ENCODE measurements at places on chromosomes 6 and 20. TPM values are rescaled to one million over a fixed set of nuclear protein-coding genes. Genes with fewer than 3 reads are reported as not detected.
A peak's percentile ranks its signal among the peaks of the same experiment; 100 is the strongest.

Gene RIPOR3
- 5.6 TPM for polyA plus RNA-seq

Gene KHDC1
- polyA plus RNA-seq, result 9.4 TPM

DNA sequence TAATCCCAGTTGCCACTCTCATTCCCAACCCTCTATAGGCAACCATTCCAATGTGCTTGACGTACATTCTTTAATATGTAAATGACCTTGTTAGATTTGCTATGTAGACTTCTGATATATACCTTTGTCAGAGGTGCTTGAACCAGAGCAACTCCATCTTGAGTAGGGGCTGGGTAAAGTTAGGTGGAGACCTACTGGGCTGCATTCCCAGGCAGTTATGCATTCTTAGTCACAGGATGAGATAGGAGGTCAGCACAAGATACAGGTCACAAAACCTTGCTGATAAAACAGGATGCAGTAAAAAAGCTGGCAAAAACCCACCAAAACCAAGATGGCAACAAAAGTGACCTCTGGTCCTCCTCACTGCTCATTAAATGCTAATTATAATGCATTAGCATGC lies 8.3 kb upstream of the HM13 start:
- H3K27me3 ChIP-seq, result no peaks in the 10 kb centered on the region
- H3K4me3 ChIP-seq, result no peak overlapping the region
- H3K4me1 ChIP-seq, result no peaks in the 10 kb centered on the region
- DNase-seq, result no peak

DNA sequence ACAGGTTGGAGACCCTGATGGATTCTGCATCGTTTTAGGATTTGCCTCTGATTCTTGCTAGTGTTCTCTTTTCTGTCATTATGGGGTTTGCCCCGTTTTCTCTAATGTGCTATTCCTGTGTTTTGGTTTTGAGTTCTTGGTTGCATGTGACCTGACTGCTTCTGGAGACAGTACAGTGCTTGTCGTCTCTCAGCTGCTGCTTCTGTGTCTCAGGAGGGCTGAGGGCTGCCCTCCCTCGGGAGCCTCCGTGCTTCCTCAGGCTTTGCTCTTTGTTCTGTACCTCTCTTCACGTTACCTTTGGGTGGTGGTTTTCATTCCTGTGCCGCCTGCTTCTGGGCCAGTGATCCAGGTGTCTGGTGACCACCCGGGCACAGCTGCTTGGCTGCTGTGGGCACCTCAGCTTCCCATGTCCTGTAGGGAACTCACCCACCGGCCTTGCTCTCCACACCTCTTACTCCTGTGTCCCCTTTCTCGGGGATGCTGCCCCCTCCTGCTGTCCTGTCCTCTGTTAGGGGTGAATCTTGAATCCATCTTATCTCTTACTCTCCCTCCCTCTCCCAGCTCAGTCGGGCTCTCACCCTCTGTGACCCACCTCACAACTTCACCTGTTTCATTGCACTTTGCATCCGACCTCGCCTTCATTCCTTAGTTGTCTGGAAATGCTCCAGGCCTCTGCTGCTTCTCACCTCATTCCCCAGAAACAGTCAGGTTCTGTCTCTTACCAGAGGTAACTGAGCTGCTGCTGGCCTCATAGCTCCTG lies 33.2 kb downstream of the PANK2 start:
- no peak overlapping the region for H3K4me3 ChIP-seq
- DNase-seq, result no peak
- H3K36me3 ChIP-seq, result peaks cover 10% of the 10 kb centered on the region
- H3K27me3 ChIP-seq, result no peaks in the 10 kb centered on the region

DNA sequence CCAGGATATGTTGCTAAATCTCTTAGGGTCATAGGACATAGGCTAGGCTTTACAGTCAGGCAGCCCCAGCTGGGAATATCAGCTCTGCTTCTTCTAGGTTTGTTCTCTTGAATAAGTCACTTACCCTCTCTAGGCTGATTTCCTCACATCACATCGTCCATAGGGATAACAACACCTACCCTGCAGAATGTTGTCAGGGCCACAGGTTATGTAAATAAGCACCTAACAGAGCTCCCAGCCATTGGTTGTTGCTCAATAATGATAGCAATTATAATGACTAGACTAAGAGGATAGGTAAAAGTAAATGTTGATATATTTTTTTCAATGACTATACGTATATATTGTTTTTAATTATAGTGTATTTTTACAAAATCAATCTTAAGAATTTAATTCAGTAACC lies 135.0 kb downstream of the HIVEP2 start:
- no peak for DNase-seq
- H3K27me3 ChIP-seq, result no peaks in the 10 kb centered on the region
- no peaks in the 10 kb centered on the region for H3K36me3 ChIP-seq
- no peak overlapping the region for H3K4me3 ChIP-seq
- H3K27ac ChIP-seq, result no peak overlapping the region
- peaks cover 3% of the 10 kb centered on the region for H3K4me1 ChIP-seq

DNA sequence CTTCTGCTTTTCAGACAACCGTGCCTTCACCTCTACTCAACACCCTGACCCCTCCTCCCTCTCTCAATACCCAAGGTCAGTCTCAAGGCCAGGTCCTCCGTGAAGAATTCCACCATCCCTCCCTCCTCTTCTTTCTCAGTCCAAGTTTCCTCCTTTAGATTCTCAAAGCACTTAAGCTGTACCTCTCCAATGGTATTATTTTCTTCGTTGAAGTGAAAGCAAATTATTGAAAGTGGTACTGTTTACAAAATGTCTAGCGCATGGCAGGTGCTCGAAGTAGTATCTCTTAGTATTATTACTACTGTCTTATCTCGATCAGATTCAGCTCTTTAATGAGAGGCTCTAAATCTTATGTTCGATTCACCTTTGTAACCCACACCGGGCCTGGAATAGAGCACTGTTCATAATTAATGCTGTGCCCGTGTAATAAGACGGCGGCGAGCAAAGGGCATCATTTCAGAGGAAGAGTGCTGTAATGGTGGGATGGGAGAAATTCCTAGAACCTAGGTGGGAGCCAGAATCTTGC lies 593 bp upstream of the RALGAPB start:
- no peak for DNase-seq
- H3K27ac ChIP-seq, result peak overlapping the region; percentile 63
- no peaks in the 10 kb centered on the region for H3K36me3 ChIP-seq
- peak overlapping the region; percentile 41 for H3K4me3 ChIP-seq
- peaks cover 8% of the 10 kb centered on the region for H3K4me1 ChIP-seq
- H3K27me3 ChIP-seq, result no peaks in the 10 kb centered on the region

- H3K36me3 ChIP-seq, result no peaks in the 10 kb centered on the region
- no peak overlapping the region for H3K4me3 ChIP-seq
- no peak overlapping the region for H3K27ac ChIP-seq
- no peaks in the 10 kb centered on the region for H3K27me3 ChIP-seq
Observed at GRCh38 chr20:19502169-19502568, 255.9 kb upstream of the RIN2 start.

DNA sequence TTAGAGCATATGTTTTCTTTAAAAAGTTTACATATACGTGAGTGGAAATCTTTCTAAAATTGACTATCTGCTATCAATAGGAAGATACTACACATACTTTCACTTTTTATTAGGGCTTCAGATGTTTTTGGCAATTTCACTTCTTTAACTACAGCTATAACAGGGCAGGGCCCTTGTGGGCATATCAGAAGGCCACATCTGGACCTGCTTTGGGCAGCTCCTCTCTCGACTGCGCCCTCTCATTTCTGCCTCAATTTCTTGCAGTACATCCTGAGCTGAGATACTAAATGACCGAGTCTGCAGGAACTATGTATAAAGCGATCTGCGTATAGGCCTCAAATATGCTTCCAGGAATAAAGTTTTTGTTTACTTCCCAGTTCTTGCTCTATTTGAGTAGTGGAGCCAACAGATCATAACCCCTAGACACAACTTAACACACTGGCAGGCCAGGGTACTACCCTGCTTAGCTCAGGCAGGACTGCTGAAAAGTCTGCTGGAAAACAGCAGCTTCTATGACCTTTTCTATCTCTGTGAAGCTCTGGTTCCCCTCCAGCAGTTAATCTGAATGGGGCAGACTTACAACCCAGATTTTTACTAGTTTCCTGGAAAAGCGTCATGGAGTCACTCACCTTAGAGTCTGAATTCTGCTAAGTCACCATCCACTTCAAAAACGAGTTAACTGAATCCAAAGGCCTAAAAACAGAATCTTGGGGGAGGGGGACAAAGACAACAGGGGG lies 12.7 kb downstream of the GCLC start:
- 0 out of 2 replicates have a peak overlapping the region, but pooled peaks have one; percentile 1 for H3K27ac ChIP-seq
- DNase-seq, result no peak
- H3K27me3 ChIP-seq, result no peaks in the 10 kb centered on the region
- H3K36me3 ChIP-seq, result no peaks in the 10 kb centered on the region
- peaks cover 7% of the 10 kb centered on the region for H3K4me1 ChIP-seq
